Stimulated activated CD8-positive, alpha-beta memory T cell treated with anti-CD3 and anti-CD28 coated beads, Interleukin-7, amount 100 ng/mL, for 4 hours (primary cell): ENCODE measurements at places on chromosomes 7 and 10.

DNA sequence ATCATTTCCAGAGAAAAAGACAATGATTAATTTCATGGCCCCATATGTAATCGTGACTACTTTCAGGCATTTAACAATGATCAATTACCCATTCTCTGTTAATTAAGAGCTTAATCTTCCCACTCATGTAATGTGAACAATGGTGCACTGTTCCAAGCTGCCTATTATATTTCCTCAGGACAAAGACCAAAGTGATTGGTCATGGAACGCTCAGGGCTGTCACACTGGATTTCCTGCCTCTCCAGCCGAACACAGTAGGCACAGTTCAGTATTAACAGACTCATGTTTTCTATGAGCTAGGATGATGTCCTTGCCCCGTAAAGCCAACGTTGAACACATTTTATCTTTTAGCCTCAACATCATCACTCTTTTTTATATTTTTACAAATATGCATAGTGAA, 142.7 kb upstream of the FZD8 start:
- no peak for DNase-seq

DNA sequence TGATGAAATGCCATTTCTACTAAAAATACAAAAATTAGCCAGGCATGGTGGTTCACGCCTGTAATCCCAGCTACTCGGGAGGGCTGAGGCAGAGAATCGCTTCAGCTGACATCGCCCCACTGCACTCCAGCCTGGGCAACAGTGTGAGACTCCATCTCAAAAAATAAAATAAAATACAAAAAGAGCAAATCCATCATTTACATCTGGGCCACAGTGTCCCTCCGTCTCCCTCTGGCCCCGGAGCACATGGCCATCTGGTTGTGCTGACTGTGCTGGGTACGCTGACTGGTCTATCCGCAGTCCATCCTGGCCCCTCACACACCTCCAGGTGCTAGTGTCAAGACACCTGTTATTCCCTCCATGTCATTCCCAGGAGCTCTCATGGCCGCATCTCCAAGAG, 42.1 kb downstream of the KCNH2 start:
- DNase-seq = no peak

DNA sequence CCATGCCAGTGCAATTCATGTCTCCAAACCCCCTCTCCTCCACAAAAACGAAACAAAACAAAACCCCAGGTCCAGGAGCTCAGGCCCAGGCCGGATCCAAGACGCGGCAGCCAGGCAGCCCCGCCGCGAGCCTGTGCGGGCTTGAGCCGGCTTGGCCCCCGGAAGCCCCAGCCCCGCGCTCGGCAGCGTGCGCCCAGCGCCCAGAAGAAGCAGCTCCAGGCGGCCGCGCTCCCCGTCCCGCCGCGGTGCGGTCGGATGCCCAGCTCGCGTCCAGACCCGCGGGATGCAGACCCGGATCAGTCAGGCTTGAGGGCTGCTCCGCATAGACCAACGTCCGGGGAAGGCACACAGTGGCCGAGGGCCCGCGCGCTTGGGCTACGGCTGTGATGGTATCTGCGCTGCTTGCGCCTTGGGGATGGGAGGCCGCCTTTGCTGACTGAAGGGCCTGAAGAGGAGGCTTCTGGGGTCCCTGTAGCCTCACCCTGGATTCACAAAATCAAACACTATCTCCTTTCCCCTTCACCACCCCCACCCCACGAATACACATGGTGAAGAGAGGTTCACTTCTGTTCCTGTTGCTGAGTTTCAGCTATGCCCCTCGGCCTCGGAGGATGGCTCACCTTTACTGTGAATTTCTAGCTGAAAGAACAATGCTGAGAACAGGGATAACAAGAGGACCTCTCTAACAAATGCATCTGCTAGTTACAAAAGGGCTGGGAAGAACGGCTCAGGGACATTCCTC, 79.9 kb upstream of the EN2 start:
- no peak for DNase-seq

DNA sequence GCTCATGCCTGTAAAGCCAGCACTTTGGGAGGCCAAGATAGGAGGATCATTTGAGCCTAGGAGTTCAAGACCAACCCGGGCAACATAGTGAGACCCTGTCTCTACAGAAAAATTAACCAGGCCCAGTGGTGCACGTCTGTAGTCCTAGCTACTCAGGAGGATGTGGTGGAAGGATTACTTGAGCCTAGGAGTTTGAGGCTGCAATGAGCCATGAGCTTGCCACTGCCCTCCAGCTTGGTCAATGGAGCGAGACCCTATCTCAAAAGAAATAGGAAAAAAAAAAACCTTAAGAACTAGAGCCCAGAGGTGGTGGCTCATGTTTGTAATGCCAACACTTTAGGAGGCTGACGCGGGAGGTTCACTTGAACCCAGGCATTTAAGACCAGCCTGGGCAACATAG, 2.2 kb downstream of the STRA8 start:
- DNase-seq = no peak

- no peak for DNase-seq
Measured at GRCh38 chr7:158255558-158255957, 332.1 kb downstream of the PTPRN2 start.

DNA sequence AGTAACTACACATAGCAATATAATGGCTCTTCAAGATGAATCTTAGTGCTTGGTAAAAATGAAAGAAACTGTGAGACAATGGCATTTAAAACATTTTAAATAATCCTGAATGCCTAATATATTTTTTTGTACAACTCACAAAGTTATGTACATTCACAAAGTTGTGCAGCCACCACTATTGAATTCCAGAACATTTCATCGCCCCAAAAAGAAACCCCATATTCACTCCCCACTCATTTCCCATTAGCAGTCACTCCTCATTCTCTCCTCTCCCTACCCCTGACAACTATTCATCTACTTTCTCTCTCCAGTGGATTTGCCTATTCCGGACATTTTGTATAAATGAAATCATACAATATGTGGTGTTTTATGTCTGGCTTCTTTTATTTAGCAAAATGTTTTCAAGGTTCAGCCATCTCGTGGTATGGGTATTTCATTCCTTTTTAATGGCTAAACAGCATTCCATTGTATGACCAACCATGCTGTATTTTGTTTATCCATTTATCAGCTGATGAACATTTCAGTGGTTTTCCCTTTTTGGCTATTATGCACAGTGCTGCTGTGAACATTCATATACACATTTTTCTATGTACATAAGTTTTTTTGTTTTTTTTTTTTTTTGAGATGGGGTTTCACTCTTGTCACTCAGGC, 34.7 kb downstream of the ENTPD7 start:
- no peak for DNase-seq

DNA sequence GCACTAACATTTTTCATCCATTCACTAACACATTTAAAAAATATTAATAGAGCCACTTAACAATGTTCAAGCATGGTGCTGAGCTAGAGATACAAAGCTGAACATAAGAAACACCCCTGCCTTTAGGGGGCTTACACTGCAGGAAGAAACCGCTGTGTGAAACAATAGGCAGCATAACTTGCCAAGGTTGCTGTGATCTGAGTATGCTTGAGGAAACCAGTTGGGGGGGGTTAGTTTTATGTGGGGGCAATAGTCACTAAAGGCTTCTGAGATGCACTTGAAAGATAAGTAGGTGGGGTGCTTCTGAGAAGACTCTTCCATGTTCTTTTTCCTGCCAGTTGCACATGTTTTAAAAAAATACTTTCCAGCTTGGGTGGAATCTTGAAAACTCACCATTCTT, 2.8 kb downstream of the RBM17 start:
- no peak for DNase-seq

DNA sequence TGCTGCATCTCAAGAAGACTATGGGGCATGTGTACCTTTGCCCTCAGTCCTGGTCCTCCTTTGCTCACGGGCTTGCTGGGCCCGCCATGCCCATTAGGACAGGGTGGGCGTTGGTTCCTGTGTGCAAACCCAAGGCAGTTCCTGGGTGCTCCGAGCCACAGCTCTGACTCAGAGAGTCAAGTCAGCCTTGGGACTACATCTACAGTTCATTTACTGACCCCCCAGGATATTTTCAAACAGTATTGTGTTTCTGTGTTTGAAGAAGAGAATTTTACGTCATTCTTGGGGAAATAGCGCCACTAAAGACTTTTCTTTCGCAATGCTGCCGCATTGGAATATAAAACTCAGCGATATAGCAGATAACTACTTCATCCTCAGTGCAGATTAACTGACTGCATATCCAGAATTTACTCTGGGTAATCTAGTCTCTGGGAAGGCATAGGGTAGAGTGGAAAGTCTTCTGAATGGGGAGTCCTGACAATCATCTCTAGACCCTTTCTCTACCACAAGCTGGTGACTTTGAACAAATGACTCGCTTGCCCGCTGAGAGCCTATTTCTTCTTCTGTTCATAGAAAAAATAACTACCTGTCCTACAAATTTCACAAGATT, 638.9 kb upstream of the FZD8 start:
- DNase-seq = no peak

GRCh38 chr7:48106906-48107659, 18.0 kb downstream of the UPP1 start:
- DNase-seq = no peak

- DNase-seq = no peak
Measured at GRCh38 chr10:87979847-87980246, 116.4 kb downstream of the PTEN start.

DNA sequence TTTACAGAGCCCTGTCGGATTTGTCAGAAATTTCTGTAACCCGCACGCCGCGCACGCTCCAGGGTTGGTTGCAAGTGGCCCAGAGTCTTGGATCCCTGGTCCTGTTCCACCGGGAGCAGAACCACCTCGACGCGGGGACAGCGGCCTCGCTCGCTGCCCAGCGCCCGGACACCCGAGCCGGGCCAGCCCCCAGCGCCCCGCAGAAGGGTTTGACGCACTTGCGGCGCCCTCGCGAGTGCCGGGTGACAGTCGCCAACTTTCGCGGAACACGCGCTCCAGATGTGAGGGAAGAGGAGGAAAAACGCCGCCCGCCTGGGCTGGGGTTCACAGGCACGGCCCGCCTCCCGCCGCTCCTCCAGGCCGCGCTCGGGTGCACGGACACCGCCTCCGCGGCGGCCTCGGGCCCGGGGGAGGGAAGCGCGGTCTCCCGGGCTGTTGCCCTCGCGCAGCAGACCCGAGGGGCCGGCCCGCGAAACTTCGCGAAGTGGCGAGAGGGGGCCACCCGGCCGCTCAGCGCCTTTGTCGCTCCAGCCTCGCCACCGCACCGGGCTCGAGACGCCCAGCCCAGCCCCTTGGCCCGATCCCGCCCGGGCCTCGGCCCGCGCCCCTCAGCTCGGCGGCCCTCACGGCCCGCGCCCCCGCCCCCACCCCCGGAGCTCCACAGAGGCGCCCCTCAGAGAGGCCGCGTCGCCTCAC, 514 bp downstream of the RNF216 start:
- no peak for DNase-seq

DNA sequence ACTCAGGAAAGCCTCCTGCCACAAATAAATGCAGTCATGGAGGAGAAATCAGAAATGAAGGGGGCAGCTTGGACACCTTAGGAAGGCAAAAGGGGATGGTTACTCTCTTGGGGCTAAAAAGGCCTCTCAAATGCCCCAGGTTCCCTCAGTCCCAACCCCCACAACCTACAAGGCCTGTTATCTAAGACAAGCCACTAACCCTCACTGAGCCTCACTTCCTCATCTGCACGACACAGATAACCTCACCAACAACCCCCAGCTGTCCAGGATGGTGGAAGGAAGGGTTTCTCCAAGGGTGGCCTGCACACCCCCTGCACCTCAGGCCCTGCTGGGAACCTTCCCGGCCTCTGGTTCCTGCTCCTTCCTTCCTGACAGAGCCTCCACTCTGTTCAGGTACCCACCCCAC, 29.2 kb downstream of the SORBS1 start:
- DNase-seq = no peak

DNA sequence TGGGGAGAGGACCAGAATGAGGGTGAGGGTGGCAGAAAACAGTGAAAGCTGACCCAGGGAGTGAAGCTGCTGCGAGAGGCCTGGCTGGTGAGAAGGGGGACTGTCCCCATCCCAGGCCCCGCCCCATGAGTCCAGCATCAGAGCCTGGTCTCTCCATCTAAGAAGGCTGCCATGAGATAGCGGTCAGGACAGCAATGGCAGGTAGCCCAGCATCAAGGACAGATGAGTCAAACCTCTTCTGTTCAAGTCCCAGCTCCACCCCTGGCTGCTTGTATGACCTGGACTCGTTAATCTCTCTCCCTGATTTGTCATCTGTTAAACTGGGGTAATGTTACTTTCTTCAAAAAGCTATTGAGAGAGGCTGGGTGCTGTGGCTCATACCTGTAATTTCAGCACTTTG, 22.2 kb downstream of the GPNMB start:
- no peak for DNase-seq

DNA sequence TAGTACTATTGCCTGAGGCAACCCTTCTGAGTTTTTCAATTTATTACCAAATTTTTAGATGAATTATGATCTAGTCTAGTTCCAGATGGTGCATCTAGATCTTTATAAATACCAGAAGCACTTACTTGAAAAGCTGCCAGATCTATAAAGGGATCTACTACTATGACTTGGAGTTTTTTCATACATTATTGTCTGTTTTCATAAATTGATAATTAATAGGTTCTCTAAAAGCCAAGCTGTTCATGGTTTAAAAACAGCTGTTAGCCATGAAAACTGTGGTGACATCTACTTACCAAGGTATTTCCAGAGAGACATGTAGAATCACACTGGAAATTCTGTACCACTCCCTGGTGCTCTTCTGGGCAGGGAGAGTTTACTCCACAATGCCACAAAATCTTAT, 786.5 kb upstream of the C7orf33 start:
- DNase-seq = no peak

GRCh38 chr10:60944910-60945297, 919 bp upstream of the RHOBTB1 start:
- DNase-seq = no peak

DNA sequence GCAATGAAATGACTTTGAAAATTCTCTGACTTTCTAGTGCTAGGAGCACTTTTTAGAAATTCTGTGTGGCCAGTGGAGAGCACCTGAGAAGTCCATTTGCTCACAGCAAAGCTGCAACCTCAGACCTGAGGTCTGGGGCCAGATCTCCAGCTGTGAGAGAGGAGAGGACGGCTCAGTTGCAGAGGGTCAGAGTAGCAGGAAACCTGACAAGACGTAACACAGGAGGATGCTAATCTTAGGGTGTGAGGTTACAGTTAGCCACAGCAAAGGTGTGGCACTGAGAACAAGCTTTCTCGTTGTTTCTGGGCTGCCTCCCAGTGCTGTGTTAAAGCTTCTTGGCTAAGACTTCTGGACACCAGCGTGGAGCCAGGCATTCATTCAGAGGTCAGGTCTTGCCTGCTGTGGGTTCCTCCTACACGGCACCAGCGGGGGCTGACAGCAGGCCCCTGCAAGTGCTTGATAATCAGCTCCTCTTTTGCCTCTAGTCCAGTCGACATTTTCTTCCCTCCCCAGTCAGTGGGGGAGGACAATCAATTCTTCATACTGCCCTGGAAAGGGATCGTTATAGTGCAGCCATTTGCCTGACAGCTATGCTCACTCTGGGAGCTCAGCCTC, 435.4 kb upstream of the DPP6 start:
- no peak for DNase-seq

DNA sequence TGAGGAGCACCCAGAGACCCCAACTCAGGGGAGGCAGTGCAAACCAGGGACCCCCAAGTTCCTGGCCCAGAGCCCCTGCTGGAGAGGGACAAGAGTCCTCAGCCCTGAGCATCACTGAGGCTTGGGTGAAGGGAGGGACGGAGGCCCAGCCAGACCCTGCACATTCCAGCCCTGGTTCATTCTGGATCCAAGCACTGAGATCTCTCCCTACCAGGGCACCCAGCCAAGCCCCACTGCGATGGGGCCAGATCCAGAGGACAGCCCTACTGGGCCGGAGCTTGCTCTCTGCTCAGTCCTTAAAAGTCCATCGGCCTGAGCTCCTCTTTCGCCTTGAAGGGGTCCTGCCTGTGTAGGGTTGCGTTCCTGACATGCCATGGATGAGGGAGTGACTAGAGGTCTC, 40.5 kb upstream of the RABGEF1 start:
- no peak for DNase-seq
